ENCODE measurements at places on chromosomes 11 and 22.

DNA sequence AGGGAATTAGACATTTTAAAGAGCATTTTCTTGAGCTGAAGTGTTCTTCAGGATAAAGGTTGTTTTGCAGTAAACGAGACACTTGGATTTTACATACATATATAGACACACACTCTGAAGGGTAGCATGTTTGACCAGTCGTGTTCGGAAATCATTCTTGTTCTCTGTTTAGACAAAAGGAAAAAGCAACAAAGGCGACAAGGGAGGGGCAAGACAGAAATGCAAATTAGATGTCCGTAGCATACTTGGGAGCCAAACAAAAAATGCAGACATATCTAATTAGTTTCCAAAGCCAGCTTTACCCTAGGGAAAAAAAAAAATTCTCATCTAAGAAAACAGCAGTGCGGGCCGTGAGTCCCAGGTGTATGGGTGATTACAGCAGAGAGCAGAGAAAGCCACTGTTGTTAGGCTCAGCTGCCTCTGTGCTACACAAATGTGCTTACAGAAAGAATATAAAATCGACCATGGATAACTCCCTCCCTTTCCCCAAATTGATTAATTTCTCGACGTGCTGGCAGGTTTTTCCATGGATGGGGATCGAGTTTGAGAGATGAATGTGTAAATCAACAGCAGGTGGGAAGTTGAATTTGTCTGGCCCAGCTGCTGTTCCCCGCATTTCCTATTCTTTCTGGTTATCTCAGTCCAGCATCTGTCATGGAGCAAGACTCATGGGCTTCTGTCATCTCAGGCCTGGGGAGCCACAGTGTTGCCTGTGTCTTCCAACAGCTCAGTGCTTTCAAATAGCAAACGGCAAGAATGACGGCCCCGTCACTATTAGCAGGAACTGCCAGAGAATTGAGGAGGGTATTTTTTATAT lies 176.5 kb upstream of the TTC12 start:
- DNase-seq = no peak

DNA sequence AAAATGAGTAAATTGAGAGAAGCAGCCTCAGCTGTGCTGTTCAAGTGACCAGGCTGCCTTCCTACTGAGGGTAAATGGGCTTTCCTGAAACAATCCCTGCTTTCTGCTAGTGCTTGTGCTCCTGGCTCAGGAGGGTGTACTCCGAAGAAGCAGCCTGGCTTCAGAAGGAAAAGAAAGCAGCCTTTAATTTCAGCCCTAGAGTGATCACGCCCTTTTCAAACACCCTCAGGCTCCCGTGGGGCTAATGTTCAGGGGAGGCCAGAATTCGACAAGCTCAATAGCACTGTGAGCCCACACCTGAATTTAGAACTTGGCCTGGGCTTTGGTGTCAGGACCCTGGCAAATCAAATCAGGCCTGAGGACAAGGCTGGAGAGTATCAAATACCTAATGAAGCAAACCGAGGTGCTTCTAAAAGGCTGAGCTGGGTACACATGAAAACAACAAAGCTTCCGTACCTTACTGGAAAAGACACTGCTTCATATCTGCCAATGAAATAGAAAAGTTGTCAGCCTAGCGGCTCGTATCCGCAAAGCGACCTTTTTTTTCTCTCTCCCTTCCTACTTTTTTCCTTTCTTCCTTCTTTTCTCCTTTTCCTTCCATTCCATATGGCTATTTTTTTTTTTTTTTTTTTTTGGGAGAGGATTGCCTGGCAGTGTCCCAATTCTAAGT lies 387.8 kb downstream of the SOX6 start:
- DNase-seq = no peak

- no peak for DNase-seq
These were observed 39.4 kb downstream of the IRAG1 start for GRCh38 chr11:10653946-10654810.

DNA sequence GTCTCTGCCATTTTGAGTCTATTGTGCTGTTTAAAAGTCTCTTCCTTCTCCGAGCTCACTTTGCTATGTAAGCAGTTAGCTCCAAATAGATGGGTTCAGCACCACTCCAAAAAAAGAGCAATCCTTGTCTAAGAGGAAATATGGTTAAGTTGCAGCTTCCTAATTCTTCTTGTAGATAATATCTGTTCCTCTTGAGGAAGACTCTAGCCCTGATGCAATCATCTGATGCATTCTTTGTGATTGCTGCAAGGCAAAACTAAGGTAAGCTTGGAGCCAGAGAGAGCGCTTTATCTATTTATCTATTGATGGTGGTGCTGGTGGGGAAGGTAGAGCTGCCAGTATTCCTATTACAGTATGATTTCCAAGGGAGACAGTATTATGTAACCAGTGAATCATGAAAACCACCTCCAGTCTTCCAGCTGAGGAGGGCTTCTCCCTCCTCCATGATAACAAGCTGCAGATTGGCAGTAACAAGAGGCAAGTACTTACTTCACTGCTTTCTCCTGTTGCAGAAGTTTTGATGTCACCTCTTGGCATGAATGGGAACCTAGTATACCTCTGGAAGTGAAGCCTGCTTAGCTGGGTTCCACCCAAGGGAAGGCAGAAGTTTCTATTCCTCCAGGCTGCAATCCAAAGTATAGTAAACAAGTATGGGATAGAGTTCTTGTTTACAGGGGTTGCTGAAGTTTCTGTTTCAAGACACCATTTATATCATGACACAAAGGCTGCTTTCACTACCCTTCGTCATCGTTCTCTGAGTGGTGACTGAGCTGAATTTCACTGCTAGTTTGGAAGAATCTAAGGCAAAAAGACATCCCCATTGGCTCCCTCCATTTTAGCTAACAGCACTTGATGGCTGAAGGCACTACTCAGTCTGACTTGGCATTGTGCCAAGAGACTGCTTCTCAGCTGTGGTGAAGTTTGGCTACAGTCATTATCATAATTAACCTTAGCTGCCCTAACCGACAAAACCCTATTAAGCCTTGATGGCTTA lies 49.7 kb downstream of the FDX1 start:
- no peak for DNase-seq

- DNase-seq = no peak
These were observed 104.1 kb downstream of the TBC1D22A start for GRCh38 chr22:46866591-46866990.

- DNase-seq = no peak
These were observed 67.4 kb downstream of the ANO3 start for GRCh38 chr11:26399336-26399735.

DNA sequence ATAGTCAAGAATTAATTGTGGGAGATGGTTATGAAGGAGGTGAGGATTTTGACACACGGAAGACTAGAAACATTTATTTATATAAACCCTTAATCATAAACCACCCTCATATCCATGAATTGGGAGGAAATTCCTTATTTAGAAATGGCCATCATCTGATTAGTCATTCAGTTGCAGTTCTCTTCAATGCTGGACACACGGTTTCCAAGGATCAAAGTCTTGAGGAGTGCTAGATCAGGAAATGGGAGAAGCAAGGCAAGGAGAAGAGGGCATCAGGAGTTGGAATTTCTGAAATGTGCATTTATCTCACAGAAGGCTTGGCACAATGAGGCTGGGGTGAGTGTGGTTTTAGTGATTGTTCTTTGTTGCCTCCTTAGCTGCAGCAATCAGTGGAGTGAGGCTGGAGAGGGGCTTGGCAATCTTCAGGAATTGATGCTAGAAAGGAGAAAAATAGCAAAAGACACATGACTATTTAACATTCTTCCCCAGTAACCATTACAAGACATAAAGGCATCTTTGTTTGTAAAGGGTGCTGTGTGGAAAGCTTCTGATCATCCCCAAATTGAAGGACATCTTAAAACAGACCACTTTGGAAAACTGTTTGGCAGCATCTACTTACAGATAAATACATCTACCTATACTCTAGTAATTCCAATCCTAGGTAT lies 21.6 kb upstream of the GDPD4 start:
- no peak for DNase-seq

DNA sequence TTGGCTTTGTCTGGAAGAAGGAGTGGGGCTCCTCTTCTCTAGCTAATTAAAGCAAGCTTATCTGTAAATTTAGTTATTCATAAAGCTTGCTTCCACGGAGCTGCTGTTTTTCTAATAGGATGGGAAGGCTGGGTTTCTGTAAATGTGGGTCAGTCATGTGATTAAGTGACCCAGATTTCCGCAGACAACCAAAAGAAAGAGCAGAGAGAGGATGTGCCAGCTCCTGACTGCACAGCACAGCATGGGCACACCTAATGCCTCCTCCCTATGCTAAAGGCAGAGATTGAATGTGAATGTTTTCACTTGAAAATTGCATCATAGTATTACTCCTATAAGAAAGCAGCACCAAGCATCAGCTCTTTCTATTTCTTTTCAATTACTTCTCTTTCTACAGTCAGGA lies 160.2 kb downstream of the FAT3 start:
- no peak for DNase-seq

- no peak for DNase-seq
These were observed 411.6 kb upstream of the ANO3 start for GRCh38 chr11:25920356-25920755.

- no peak for DNase-seq
These were observed 277.6 kb downstream of the NXPE2 start for GRCh38 chr11:114955923-114956322.

GRCh38 chr11:69167916-69168691 lies 12.4 kb downstream of the SMIM38 start:
- peak; percentile 25 for DNase-seq

DNA sequence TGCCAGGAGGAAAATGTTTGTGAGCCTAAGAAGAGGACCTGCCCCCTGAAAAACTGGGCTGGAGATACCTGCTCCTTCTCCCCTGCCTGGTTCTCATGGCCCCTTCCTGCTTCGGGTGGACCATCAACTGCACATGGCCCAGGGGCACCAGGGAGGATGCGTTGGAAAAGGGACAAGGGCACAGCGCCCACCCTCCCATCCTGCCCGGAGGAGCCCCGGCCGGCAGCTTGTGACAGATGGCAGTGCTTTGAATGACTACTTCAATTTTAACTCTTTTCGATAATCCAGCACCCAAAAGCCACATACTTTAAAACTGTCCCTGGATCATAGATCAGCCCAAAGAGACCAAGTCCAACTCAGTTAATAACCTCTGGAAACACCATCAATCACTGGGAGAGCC lies 135.8 kb upstream of the NECTIN1 start:
- DNase-seq = no peak

GRCh38 chr11:65906602-65907001 lies 6.4 kb upstream of the FOSL1 start:
- DNase-seq = no peak

- no peak for DNase-seq
These were observed 7.3 kb downstream of the PACSIN2 start for GRCh38 chr22:43007519-43008102.

GRCh38 chr11:115676206-115676605 lies 172.0 kb upstream of the CADM1 start:
- DNase-seq = no peak

DNA sequence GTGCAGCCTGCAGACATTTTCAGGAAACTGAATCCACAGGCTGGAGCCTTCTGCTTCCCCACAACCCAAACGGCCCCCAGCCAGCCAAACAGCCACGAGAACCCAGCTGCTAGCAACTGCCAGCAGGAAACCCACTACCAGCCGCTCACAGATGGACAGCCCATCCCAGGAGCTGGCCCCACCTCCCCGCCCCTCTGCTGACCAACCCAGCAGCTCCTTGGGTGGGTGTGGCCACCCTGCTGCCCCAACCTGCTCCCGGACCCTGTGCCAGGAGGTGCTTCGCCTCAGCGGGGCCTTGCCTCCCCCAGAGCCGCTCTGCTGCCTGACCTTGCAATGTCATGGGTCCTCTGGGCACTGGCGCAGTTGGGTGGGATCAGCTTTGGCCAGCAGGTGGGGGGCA lies 8.2 kb upstream of the CCDC188 start:
- no peak for DNase-seq

DNA sequence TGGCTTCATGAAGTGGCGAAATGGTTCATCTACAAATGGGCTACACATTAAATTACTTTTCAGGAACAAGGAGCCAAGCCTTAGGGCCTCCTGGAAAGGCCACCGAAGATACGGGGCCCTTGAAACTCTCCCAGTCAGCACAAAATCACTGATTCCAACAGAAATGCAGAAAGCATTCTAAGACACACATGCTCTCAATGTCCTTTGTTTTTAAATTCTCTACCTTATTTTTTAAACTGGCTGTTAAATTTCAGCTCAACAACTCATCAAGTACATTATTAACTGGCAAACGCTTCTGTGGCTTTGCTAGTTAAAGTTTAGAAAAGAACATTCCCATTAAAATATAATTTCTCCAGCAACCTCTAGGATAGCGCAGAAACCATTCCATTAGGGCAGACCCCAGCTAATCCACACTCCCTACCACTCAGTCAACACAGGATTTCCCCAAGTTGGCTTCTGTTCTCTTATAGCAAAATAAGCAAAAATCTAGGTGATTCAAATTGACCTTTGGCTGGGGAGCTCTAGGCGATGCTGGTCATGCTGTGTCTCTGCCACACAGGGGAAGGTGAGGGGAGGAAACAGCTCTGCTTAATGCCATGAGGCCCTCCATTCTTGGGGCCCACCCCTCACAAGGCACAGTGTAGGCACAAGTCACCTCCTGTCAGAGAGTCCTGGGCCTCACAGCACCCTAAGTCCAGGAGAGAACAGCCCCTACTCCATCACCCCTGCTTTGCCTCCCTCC lies 47.1 kb downstream of the PLEKHA7 start:
- DNase-seq = no peak

- no peak for DNase-seq
These were observed 7.6 kb downstream of the VPS37C start for GRCh38 chr11:61153593-61154095.

- no peak for DNase-seq
These were observed 648.8 kb downstream of the METTL15 start for GRCh38 chr11:28756977-28757376.

GRCh38 chr11:95345651-95346050 lies 114.6 kb upstream of the SESN3 start:
- no peak for DNase-seq

DNA sequence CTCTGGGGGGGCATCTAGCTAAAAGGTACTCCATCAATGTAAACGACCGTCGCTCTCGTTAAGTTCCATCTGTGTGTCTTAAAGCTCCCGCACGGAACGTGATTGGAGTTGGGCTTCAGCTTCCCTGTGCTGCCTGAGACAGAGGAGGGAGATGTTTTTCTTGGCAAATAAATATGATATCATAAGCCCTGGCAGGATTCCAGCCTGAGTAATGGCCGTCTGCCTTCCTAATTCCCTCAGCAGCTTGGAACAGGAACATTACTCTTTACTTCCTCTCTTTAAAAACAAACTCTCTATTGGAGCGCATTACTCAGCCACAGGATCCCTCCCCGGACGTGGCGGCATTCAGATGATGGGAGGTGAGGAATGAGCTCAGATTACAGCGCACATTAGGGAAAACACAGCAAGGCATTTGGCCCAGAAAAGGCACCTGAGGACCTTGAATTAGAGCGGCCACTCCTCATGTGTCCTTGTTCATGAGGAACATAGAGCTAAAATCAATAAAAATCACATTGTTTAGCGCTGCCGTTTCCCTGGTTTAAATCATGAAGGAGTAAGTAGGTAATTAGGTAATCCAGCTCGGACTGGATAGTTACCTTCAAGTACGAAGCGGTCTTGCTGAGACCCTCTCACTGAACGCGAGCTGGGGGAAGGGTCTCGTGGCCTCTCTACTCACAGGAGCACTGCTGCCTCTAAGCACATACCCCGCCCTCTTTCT lies 230.4 kb downstream of the ST3GAL4 start:
- no peak for DNase-seq

GRCh38 chr11:115497303-115497702 lies 6.9 kb downstream of the CADM1 start:
- no peak for DNase-seq
